ENCODE measurements at places on chromosomes 16 and 17.

- no peak for DNase-seq
These were observed 46.7 kb downstream of the WNT3 start for GRCh38 chr17:46771561-46772474.

- DNase-seq: no peak
These were observed 232.4 kb downstream of the CBLN1 start for GRCh38 chr16:49049191-49049590.

GRCh38 chr16:74582970-74583369, 23.9 kb downstream of the GLG1 start:
- DNase-seq: no peak

- no peak for DNase-seq
These were observed 119.7 kb downstream of the RPTOR start for GRCh38 chr17:80664217-80664790.

DNA sequence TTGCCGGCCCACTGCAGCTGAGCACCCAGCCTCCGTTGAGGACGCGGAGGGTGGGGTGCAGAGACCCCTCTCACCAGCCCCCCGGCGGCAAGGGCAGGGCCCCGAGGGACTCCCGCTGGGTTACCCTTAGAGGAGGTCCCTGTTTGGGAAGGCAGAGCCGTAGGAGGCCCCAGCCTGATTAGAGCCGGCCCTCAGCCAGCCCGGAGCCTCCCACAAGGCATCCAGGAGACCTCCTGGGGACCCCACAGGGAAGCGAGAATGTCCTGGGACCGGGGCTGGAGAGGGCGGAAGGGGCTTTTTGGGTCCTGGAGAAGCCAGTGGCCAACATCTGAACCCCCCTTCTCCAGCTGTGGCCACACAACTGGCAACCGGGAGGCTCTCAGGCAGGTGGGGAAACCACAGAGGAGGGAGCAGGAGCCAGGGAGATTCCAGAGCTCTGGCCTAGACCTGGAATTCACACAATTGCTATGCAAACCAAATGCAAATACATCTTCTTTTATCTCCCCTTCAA, 21.7 kb upstream of the SP6 start:
- DNase-seq: no peak

GRCh38 chr17:83151442-83152226, 72.2 kb downstream of the METRNL start:
- DNase-seq: no peak
